ENCODE measurements at places on chromosomes 1 and 21. TPM values are rescaled to one million over a fixed set of nuclear protein-coding genes. Genes with fewer than 3 reads are reported as not detected.

EPHB2 gene
- total RNA-seq: 2.0 TPM

LMOD1 gene
- 1,521 TPM for total RNA-seq

NBPF15 gene
- total RNA-seq: 20.4 TPM

CAMK2N1 gene
- 28.4 TPM for total RNA-seq

CFAP141 gene
- not detected for total RNA-seq

TTC24 gene
- total RNA-seq: not detected

S100A7 gene
- total RNA-seq: not detected

IQCC gene
- 0.81 TPM for total RNA-seq

DIRAS3 gene
- total RNA-seq: 5.4 TPM

S100A16 gene
- 59.0 TPM for total RNA-seq

RNF223 gene
- total RNA-seq: 1.1 TPM

LRRC38 gene
- total RNA-seq: not detected

ADCY10 gene
- total RNA-seq: 0.12 TPM

TMEM125 gene
- total RNA-seq: not detected

IRF6 gene
- total RNA-seq: 1.9 TPM

C8B gene
- total RNA-seq: not detected

BEND5 gene
- 2.8 TPM for total RNA-seq

ANKRD34A gene
- 0.62 TPM for total RNA-seq

ATAD3C gene
- 0.47 TPM for total RNA-seq

KCNJ6 gene
- total RNA-seq: 0.08 TPM

SYNC gene
- total RNA-seq: 168 TPM

C1orf141 gene
- total RNA-seq: not detected

LRRC71 gene
- total RNA-seq: not detected

HAPLN2 gene
- total RNA-seq: 1.6 TPM

OR2T35 gene
- not detected for total RNA-seq

S100A1 gene
- total RNA-seq: 2.8 TPM

BGLAP gene
- 0.54 TPM for total RNA-seq

OR2G6 gene
- not detected for total RNA-seq

ADGRL2 gene
- 141 TPM for total RNA-seq

SYCP1 gene
- total RNA-seq: not detected

AGT gene
- 11.3 TPM for total RNA-seq

CYP4Z1 gene
- 1.1 TPM for total RNA-seq

TIE1 gene
- 17.8 TPM for total RNA-seq

HES2 gene
- total RNA-seq: not detected

ATF6 gene
- 29.6 TPM for total RNA-seq

FNBP1L gene
- 16.5 TPM for total RNA-seq

PLA2G5 gene
- 20.1 TPM for total RNA-seq

GBP1 gene
- total RNA-seq: 20.2 TPM

TEKT2 gene
- total RNA-seq: not detected

TRIM67 gene
- not detected for total RNA-seq

CCDC190 gene
- not detected for total RNA-seq

CYP2J2 gene
- 0.35 TPM for total RNA-seq

RHD gene
- total RNA-seq: not detected

USP48 gene
- 39.2 TPM for total RNA-seq

PWP2 gene
- total RNA-seq: 3.7 TPM

SPRR5 gene
- not detected for total RNA-seq

All from gastroesophageal sphincter (tissue), 4 donors.